ENCODE measurements at places on chromosomes 6 and 20.

DNA sequence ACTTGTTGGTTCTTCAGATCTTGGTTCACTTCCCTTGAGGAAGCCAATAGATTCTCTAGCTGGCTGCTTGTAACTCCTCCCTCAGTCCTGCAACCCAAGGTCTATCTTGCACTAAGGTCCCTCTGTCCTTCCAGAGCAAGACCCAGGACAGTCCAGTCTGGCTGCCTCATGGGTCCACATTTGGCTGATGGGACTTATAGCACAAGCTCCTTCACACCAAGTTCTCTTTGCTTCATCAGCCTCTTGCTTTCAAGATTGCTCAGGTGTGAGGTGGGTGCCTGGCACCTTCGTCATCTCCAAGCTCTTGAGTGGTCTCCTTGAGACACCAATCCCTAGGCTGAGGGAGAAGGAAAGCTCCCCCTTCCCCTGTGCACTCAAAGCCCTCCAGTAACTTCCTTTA is 28.3 kb downstream of the NSFL1C start:
- no peak overlapping the region for H3K4me3 ChIP-seq
- H3K27me3 ChIP-seq, result no peaks in the 10 kb centered on the region

- H3K27ac ChIP-seq, result peak overlapping the region; percentile 98
- no peaks in the 10 kb centered on the region for H3K36me3 ChIP-seq
- H3K27me3 ChIP-seq, result no peaks in the 10 kb centered on the region
- H3K4me3 ChIP-seq, result no peak overlapping the region
These were observed 16.4 kb upstream of the TAGAP start for GRCh38 chr6:159061146-159061545.

- peaks cover 45% of the 10 kb centered on the region for H3K4me1 ChIP-seq
- peak overlapping the region; percentile 0 for H3K4me3 ChIP-seq
- H3K27ac ChIP-seq, result peak overlapping the region; percentile 98
These were observed 17.8 kb upstream of the TAGAP start for GRCh38 chr6:159062564-159062945.

GRCh38 chr20:34155836-34156235 is 43.8 kb upstream of the EIF2S2 start:
- no peaks in the 10 kb centered on the region for H3K36me3 ChIP-seq
- H3K4me3 ChIP-seq, result no peak overlapping the region
- no peaks in the 10 kb centered on the region for H3K4me1 ChIP-seq
- H3K27ac ChIP-seq, result no peak overlapping the region
- H3K27me3 ChIP-seq, result peaks cover 7% of the 10 kb centered on the region

DNA sequence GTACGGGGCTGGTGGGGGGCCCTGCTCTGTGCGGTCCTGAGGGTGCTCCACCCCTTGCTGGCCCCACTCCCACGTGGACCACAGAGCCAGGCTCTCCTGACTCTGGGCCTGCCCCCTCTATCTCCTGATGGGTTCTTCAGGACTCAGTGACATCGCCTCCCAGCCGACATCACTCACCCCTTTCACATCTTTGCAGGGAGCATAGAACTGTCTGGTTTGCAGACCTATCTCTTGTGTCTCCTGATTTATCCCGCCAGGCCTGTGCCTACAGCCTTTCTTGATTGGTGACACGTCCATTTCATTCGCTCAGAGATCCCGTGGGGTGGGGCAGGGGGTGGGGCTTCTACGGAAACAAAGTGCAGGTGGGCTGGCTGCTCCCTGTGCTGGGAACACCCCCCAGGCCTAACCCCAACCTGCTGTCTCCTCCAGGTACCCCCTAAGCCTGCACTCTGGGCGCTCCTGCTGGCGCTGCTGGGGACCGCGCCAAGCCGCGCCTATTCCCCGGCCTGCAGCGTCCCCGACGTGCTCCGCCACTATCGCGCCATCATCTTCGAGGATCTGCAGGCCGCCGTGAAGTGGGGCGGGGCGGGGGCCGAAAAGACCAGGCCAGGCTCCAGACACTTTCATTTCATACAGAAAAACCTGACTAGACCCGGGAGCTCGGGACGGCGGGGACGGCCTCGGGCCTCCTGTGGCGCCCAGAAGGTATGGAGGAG is 1.7 kb downstream of the C20orf204 start:
- no peak overlapping the region for H3K27ac ChIP-seq
- no peaks in the 10 kb centered on the region for H3K27me3 ChIP-seq
- peak overlapping the region; percentile 68 for H3K4me3 ChIP-seq
- peak; percentile 39 for DNase-seq
